Upper lobe of right lung (tissue), 1 donor: ENCODE measurements at places on chromosomes 1 and 21. TPM values are rescaled to one million over a fixed set of nuclear protein-coding genes. Genes with fewer than 3 reads are reported as not detected.
A peak's percentile ranks its signal among the peaks of the same experiment; 100 is the strongest.

The KDF1 gene
- total RNA-seq: 10.5 TPM

The SETSIP gene
- not detected for total RNA-seq

The BCL2L15 gene
- 1.8 TPM for total RNA-seq

The PLK3 gene
- 38.8 TPM for total RNA-seq

The SH2D1B gene
- total RNA-seq: 1.9 TPM

The LCE1D gene
- not detected for total RNA-seq

The SPRR4 gene
- total RNA-seq: not detected

The UMODL1 gene
- total RNA-seq: 0.49 TPM

GRCh38 chr1:11984121-11984520 lies 3.9 kb downstream of the MFN2 start:
- no peak for DNase-seq

DNA sequence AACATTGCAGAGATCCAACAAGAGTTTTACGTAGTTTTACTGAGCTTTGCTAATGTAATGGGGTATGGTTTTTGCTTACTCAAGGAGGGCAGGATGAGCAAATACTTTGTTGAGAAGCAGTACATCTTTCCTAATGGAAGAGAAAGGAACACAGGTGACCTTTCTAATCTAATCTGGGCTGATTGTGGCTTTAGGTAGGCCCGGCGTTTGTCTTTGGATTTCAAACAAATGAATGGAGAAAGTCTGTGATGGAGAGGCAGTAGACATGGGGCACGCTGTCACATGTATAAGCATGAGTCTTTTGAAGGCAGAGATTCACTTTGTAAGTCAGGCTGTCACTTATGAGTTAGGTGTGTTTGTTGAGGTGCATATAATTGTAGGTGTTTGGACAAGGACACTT lies 1.7 kb downstream of the PLEKHM2 start:
- no peak for DNase-seq

GRCh38 chr1:182215764-182216163 lies 154.3 kb upstream of the ZNF648 start:
- DNase-seq: no peak

GRCh38 chr1:172456344-172456769 lies 12.5 kb upstream of the PIGC start:
- no peak for DNase-seq

DNA sequence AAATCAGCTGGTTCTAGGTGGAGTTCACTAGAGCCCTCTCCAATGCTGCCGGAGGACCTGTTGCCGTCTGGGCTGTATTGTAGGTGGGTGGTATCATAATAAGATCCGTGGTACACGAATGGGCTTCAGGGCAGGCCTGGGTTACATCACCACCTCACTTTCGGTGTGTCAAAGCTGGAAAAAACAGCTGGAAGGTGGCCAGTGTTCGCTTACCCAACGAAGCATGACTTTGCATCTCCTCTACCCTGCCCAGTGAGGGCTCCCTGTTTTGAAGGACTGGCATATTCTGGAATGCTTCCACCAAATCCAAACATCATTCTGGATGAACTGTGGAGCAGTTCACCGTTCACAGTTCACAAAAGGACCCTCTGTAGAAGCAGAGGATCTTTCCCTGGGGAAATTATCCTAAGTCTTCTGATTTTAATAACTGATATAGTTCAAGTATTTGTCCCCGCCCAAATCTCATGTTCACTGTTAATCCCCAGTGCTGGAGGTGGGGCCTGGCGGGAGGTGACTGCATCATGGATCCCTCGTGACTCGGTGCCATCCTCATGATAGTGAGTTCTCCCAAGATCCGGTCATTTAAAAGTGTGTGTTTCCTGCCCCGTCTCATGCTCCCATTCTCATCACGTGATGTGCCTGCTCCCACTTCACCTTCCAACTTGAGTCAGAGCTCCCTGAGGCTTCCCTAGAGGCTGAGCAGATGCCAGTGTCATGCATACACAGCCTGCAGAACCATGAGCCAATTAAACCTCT lies 429.0 kb downstream of the KIF26B start:
- DNase-seq: peak; percentile 35

DNA sequence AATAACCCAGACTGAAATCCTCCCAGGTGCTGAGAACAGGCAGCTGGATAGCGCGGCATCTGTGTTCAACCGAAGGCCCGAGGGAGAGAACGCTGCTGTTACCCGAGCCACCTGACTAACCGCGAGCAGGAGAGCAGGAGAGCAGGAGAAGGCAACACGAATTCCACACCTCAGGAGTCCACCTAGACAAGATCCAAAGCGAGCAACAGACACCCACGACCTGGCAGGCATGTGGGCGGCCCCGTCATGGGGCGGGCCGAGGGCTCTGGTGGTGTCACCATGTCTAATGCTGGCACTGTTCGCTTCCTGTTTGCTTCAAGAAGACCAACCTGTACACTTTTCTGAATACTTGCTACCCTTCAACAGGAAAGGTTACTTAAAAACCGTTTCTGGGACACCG lies 20.9 kb upstream of the SPATC1L start:
- DNase-seq: peak; percentile 46

DNA sequence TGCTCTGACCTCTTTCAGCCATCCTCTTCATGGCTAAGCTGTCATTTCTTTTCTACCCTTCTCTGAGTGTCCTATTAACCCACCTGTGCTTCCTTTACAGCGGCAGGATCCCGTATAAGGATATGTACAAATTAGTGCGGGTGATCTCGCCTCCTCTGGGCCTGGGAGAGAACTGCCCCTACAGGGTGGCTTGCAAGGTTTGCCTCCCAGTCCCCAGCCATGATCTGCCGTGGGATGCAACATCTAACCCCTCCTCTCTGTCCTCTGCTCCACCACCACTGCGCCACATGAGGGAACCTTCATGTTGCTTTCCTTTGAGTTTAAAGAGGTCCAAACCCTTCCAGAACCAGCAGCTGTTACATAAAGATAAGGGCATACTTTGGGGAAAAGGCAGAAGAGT lies 282.2 kb downstream of the ZNF648 start:
- no peak for DNase-seq

GRCh38 chr21:27045281-27045985 lies 78.5 kb upstream of the ADAMTS5 start:
- no peak for DNase-seq

DNA sequence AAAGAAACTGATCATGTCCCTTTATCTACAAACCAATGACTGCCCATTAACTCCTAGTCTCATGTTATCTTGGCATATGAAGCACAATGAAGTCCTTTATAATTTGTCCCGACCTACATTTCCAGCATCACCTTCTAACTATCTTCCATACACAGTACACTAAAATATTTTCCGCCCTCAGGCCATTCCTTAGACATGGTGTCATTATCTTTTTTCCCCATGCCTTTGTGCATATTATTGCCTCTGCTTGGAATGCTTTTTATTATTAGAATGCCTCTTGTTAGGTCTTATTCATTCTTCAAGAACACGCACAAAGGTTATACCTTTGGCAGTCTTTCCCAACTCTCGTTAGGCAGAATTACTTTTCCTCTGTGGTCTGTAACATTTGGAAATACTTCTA lies 39.6 kb downstream of the ATG4C start:
- DNase-seq: no peak

- no peak for DNase-seq
These were observed 137.3 kb downstream of the SLC30A10 start for GRCh38 chr1:219790834-219791615.

DNA sequence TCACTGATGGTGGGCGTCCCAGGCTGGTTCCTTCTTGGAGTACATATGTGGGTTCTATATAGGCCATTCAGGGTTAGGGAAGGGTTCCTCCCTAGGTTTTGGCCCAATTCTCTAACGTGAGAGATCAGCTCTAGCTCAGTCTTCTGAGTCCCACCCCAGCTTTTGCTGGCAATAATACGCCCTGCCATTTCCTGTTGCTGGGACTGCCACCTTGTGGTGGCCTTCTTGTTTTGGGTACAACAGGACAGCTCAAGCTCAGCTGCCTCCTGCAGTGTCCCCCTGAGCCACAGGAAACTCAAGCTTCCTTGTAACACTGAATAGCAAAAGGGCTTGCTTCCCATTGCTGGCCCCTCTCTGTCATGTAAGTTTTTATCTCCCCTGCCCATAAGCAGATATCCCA lies 77.8 kb downstream of the BACH1 start:
- DNase-seq: peak; percentile 69

- DNase-seq: no peak
These were observed 23.3 kb downstream of the HSPG2 start for GRCh38 chr1:21913763-21914162.

- no peak for DNase-seq
These were observed 73.6 kb downstream of the GNG12 start for GRCh38 chr1:67759692-67760029.

- DNase-seq: no peak
These were observed 41.2 kb downstream of the RHOU start for GRCh38 chr1:228776449-228776848.

- no peak for DNase-seq
These were observed 87.8 kb upstream of the NRIP1 start for GRCh38 chr21:15152591-15152990.

DNA sequence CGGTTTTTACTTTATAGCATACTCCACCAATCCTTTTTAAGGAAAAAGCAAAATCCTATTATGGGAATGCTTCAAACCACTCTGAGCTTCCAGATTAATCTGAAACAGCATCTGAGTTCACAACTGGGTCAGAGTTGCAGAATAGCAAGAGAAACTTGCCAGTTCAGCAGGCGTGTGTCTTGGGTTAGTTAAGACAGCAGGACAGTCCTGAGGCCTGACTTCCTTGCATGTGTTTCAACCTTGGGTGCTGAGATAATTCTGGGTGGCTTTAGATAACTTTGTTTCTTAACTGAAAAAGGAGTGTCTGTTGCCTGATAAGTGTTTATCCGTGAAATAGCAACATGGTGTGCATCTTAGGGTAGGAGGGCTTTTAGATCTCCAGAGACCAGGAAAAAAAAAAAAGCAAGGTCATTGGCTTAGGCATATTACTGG lies 169.2 kb downstream of the DHRS3 start:
- no peak for DNase-seq

DNA sequence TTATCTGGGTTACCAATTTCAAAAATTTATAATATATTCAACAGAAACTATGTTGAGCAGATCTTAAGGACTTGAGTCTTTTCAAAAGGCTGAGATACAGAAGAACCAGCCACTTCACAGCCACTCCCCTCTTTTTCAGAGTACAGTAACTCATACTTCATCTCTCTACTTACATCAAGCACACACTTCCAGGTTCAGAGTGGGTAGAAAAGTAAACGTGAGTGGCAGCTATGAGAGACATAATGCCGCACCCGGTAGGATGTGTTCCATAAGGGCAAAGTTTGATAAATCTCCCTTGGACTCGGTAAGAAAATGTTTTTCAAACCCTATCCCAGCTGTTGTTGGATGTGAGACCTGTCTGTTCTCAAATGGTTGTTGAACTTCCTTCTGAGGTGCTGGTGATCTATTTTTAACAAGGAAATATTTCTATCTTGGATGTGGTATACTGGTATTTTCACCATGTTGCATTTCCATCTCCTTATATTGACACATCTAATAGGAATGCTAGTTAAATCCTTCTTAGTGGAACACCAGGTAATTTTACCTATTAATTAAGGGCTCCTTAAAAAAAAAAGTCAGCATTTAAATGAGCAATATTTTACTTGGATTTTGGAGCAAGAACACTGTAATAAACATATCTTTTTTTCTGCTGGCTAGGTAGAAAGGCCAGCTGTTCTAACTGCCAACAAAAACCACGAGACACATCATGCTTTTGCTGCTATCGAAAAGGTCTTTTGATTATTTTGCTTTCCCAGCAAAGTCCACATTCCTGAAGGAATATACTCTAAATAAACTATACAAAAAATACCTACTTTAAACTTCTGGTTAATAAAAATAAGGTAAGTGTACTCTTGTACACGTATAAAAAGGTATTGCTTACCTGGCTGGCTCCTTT lies 28.2 kb downstream of the CNN3 start:
- no peak for DNase-seq

DNA sequence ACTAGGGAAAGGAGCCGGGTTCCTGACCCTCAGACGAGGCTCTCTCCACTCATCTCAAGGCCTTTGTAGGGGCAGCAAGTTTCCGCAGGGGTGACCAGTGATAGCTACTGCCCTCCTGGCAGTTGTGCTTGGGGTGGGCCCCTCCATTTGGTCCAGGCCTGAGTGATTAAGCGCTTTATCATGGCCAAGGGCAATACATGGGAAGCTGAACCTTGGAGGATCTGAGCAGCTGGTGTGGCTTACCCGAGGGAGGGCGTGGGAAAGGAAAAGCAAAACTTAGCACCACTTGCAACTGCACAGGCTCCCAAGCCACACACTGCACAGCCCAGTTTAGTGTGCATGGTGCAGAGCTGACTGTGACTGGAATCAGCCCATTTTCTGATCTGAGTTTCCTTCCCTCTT lies 47.8 kb downstream of the GADD45A start:
- no peak for DNase-seq

DNA sequence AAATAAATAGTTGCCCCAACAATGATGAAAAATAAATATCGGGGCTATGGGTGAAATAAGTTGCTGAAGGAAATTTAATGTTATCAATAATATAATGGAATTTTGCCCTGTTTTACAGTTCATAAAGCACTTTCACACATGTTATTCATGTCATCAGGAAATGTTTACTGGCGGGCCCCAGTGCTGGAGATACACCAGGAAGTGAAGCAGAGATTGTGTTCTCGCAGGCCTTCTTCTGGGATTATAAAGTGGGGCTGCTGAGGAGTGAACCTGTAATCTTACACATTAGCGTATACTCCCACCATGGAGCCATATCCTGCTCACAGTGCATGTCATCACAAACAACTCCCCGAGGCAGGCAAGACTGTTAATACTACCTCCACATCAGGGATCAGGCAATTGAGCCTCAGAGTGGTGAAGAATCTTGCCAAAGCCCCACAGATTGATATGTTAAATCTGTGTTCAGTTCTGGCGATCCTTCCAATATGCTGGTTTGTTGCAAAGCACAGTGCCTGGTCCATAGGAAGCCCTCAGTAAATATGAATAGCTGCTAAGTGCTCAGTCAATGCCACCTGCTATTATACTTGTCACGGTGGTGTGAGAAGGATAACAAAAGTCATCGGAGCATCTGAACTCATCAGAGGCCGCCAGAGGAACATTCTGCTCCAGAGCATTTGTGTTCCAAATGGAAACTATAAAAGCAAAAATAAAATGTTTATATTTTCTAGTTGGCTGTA lies 104.4 kb upstream of the UBE2U start:
- DNase-seq: no peak

DNA sequence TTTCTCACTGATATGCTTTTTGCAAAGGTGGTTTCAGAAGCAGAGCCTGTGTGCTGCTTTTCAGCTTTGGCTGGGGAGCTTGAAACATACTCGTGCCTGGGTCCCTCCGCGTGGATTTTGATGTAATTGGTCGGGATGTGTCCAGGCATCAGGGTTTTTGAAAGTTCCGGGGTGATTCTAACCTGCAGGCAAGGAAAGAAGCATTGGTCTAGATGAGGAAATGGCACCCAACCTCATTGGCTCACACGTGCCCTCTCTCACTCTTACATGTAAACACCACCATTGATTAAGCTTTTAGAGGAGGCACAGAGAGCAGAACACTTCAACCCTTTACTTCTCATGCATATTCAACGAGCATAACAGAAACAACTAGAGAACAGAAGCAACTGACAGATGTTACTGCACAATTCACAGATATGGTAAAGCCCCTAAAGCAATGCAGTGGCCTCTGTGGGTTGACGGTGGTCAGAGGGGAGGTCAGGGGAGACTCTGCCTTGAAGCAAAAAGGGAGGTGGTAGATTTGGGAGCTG lies 112.1 kb downstream of the TLR5 start:
- DNase-seq: no peak

GRCh38 chr1:28058971-28059878 lies 29.2 kb downstream of the EYA3 start:
- DNase-seq: no peak

GRCh38 chr1:44273560-44274350 lies 60.5 kb downstream of the DMAP1 start:
- no peak for DNase-seq

- no peak for DNase-seq
These were observed 42.1 kb downstream of the NOS1AP start for GRCh38 chr1:162111572-162111971.

GRCh38 chr1:28507247-28507645 lies 1.4 kb downstream of the RCC1 start:
- DNase-seq: no peak
